ENCODE measurements at places on chromosomes 16 and 17.

DNA sequence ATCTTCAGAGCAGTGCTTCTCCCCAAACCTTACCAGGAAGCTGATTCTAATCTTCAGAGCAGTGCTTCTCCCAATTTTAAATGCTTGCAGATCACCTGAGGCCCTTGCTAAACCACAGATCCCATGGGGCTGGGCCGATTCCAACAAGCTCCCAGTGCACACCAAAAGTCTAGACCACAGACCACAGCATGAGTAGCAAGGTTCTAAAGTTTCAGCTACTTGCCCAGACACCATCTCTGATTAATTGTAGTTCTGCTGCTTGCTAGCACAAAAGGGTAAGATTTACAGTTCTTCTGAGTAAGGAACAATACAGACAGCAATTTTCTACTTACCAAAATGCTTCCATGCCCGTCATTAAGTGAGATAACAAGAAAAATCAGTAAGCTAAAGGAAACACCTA lies 12.2 kb downstream of the CLEC3A start:
- DNase-seq, result no peak

DNA sequence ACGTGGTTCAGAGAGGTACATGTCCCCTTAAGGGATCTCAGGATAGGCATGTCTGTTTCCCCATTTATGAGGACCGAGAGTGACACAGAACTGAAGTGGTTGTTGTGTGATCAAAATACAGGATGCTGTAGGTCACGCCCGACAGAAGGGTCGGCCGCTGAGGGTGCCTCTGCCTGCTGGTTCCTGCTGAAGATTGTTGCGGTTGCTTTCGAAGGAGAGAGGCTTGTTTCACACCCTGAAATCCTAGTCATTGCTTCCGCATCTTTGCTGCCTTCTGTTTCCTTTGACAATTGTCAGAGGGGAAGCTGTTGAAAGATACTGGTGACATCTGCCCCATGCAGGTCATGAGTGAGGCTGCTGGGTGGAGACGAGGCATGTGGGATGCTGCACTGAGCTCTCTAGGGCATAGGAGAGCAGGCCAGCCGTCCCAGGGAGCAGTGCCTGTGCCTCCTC lies 3.8 kb upstream of the NAT9 start:
- no peak for DNase-seq

- no peak for DNase-seq
Observed at GRCh38 chr16:88940862-88941817, 35.9 kb downstream of the CBFA2T3 start.

DNA sequence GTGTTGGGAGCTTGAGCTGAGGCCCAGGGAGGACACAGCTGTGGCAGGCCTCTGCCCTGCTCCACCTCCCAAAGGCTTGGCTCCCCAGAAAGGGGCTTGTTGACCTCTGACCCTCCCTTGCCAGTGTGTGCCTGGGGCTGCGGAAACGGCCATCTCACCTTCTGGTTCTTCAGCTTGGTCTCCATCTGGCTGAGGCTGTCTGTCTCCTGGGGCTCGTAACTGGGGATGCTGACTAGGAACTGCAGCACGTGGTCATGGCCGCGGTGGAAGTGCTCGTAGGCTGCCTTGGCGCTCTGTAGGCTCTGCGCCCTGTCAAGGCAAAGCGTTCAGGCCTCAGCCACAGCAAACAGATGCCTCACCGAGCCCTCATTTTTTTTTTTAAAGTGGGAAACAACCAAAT lies 42.7 kb downstream of the UBN1 start:
- no peak for DNase-seq

DNA sequence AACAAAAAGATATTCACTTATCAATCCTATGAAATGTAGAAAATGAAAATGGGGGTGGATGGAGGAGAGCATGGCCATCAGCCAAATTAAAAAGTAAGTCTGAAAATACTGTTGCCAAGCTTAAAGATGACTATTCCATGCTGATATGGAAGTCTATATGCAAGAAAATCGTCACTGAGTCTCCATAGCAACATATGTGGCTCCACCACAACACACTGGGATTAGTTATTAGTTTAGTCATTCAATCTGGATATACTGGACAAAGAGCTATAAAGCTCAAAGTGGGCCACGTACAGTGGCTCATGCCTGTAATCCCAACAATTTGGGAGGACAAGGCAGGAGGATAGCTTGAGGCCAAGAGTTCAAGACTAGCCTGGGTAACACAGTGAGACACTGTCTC lies 24.7 kb upstream of the PSMD7 start:
- DNase-seq, result peak; percentile 2

DNA sequence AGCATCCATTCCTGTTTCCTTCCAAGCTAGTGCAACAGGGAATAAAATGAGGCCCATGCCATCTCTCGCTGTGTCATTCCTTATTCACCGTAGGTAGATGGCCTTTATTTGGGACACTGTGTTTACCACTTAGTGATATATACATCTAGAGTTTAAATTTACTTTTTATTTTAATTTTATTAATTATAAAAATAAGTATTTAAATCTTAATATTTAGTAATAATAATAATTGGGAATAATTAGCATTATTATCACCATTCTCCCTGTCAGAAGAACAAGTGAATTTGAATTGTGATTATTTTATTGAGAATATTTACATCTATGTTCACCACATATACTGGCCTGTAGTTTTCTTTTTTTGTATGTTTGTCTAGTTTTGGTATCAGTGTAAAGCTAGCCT lies 692.9 kb upstream of the KIF2B start:
- no peak for DNase-seq

DNA sequence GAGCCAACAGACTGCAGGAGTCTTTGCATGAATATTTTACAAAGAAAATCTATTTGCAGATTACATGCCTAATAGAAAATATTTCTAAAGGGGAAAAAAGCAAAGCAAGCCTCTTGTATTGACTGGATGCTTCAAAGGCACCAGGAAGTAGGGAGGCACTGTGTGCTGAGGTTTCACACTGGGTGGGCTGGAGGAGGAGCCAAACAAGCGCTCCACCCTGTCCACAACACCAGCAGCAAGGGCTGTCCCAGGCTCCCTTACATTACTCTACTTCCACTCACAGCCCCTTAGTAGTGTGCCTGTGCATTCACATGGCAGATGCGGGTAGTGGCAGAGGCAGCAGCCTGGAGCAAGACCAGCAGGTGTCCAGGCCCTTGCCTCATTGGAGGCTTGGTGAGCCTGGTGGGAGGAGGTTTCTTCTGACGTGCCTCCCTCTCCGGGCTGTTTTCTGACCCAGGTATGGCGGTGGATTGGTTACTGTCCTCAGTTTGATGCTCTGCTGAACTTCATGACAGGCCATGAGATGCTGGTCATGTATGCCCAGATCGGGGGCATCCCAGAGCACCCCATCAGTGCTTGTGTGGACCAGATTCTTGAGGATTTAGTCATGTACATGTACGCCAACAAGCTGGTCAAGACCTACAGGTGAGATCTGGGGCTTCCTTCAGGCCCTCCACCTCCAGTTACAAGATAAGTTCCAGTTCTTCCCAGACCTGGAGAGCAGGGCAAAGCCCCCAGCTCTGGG lies 7.0 kb upstream of the CCNF start:
- DNase-seq, result no peak

DNA sequence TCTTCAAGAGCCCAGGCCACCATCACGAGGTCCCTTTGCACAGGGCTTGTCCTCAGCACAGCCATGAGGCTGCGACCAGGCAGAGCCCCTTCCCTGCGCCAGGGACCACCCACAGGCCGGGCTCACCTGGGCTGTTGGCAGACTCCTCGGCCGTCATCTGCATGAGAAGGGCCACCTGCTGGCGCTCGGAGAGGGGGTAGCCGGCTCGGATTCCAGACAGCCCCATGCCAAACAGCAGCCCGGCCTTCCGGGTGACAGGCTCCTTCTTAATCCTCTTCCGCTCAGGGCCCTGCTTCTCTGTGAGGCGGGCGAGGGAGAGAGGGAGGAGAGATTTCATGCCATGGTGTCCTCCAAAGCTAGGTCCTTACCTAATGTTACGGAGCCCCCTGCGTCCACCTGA lies 73.4 kb downstream of the ZNF778 start:
- no peak for DNase-seq

GRCh38 chr17:13001991-13002615 lies 15.7 kb downstream of the ELAC2 start:
- peak; percentile 25 for DNase-seq

- no peak for DNase-seq
Observed at GRCh38 chr17:28950752-28951427, 428 bp downstream of the PHF12 start.

- no peak for DNase-seq
Observed at GRCh38 chr17:32732900-32733299, 144.0 kb downstream of the MYO1D start.

DNA sequence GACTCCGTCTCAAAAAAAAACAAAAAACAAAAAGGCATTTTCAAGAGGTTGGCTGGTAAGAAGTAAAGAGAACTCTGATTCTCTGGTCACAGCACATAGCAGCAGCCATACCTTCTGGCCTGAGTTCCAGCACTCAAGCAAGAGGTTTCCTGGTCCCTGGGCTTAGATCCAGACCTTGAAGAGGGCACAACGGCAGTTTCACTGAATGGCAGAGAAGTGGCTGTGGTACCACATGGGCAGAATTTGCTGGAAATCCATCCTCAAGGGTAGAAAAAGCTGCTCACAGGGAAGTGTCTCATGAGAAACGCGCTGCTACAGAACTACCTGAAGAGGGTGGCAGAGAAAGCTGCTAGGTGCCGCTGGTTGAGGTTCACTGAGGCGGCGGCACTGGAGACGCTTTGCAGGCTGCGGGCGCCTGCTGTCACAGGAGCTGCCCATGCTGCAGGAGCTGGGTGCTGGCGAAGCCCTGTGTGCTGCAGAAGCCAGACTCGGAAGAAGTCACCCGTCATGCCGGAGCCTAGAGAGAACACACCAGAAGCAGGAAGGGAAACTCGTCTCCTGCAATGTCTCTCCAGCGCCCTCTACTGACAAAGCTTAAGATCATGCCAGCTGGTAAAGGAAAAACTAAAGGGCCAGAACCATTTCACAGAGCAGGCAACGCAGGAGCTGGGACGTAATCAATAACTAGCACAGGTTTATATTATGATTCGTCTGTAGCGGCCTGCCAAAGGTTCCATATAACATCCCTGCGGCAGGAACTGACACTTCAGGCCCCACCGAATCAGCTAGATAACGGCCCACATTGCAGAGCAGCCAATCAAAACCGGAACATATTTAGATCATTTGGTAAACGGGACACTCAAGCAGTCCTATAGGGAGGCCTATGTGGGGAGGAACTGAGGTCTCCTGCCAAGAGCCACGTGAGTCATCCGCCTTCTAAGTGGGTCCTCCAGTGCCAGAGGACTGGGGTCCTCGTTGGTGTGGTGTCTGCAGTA lies 5.4 kb upstream of the ZNF213 start:
- DNase-seq, result peak; percentile 89

GRCh38 chr16:88825146-88825545 lies 13.4 kb upstream of the APRT start:
- DNase-seq, result no peak

DNA sequence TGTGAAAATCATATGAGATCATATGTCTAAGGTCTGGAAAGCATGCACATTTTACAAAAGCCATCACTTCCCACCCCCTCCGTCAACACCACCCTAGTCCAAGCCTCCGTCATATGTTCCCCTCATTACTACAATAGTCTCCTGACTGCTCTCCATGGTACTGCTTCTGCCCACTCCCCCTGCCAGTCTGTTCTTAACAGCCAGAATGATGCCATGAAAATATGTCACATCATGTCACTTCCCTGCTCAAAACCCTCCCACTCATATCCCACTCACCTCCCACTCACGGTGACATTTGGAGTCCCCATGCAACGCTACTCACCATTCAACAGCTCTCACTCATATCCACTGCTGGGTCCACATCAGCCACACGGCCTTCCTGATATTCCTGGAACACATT lies 432.3 kb downstream of the XYLT1 start:
- DNase-seq, result no peak

DNA sequence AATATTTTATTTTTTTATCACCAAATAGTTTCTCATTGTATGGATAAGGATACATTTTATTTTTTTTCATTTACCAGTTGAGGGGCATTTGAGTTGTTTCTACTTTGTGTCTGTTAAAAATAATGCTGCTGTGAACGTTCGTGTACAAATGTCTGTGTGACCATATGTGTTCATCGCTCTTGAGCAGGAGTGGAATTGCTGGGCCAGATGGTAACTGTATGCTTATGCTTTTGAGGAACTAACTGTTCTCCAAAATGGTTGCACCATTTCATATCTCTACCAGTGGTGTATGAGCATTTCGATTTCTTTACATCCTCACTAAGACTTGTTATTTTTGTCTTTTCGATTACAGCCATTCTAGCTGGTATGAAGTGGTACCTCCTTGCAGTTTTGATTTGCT lies 212.5 kb upstream of the N4BP1 start:
- DNase-seq, result no peak

DNA sequence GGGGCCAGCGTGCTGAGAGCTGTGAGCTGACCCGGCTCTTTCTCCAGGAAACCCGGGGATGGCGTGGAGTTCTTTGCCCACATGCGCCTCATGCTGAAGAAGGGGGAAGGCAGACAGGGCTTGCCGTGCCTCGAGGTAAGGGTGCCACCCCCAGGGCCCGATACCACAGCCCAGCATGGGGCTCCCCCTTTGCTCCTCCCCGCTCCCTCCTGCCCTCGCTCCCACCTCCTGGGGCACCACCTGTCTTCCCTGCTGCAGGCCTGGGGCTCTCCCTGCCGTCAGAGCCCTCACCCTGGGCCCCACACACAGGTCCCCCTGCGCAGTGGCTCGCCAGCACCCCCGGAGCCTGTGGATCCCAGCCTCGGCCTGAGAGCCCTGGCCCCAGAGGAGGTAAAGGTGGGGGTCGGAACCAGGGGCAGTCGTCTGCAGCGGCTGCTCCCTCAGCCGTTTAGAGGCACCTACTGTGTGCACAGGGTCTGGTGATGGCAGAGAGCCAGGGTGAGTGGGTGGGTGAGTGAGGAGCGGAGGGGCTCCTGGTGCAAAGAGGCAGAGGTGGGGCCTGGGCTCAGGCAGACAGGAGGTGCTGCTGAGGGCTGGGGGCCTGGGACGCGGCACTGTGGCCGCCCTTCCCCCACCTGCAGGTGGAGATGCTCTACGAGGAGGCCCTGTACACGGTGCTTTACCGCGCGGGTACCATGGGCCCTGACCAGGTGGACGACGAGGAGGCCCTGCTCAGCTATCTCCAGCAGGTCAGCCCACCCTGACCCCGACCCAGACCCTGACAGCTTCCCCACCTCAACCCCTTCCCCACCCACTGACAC lies 5.6 kb downstream of the BAIAP3 start:
- DNase-seq, result no peak

DNA sequence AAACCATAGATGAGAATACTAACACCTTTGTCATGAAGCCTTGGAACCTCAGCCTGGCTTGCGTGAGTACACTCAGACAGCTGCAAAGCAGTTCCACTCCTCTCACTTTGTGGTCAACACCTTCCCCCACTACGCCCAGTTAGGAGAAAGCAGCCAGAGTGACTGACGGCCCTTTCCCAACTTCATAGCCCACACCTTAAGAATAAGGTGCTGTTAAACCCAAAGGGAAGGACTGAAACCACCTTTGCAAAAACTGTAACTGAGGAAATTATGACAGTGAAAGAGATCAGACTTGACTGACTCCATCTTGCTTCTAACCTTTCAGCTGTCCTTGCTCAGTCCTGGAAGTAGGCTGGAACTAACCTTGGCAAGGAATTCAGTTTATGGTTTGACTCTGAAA lies 13.7 kb downstream of the N4BP1 start:
- no peak for DNase-seq

All from fibroblast of lung (primary cell).